NCI-H1105 (cell line): ENCODE measurements at places on chromosomes 5 and 9.

DNA sequence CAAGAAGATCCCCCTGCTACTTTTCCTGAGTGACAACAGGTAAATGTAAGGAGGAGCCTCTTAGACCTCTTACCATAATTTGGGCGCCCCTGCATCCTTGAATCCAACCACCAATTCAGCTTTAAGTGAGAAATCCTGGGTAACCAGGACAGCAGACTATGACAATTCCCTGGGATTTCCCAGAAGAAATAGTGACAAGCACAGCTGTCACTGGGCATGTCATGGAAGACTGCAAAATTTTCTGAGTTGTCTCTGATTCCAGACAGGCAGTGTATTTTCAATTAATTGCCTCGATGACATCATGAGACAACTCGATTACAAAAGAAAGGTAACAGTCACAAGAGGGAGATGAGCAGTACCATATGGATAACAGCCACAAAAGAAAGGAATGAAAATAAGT is 256.9 kb downstream of the BNC2 start:
- DNase-seq: no peak

DNA sequence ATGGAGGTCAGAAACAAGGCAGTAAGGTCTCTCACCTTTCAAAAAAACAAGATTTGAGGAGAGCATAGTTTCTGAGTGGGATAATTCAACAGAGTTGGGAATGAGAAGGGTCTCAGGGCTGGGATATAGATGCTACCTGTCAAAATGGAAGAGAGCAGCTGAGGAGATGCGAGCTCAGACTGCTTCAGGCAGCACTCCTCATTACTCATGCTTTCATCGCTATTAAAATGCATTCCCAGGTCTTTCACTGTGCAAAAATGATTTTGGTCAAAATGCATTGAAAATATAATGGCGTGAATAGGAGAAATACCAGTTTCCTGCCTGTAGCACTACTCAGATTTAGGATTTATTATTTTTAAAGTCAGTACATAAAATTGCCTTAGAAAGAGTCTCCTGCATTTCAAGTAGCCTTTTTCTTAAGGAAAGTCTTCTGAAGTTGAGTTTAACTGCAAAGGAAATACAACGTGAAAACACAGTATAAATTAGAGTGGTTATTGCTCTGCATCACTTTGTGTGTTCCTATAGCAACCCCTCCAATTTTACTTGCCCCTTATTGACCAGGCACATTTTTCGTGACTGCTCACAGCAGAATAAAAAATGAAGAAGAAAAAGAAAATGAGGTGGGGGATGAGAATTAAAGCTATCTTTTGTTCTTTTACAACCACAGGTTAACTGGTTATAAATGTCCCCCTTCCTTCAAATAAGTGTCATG is 724.8 kb upstream of the SEMA6A start:
- DNase-seq: no peak

GRCh38 chr5:133403741-133404364 is 208.5 kb downstream of the FSTL4 start:
- DNase-seq: no peak

DNA sequence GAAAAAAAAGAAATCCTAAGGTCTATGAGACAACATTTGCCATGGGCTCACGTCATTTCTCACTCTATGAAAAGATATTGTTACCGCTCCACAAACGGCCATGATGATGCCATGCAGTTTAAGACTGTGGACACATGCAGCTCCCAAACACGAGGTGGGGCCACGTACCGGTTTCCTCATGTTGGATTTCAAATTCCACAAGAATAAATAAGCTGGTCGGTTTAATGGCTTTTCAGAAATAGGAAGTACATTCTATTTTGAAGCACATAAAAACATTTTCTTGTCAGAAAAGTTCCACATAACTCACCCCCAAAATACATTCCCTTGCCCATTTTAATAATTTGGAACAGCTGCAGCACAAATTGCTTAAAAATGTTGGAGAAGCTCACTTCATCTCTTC is 130.6 kb downstream of the MYO10 start:
- DNase-seq: no peak

- no peak for DNase-seq
Measured at GRCh38 chr5:146690880-146691355, 174.9 kb upstream of the GPR151 start.

- DNase-seq: no peak
Measured at GRCh38 chr5:54173251-54173650, 137.1 kb downstream of the ARL15 start.

DNA sequence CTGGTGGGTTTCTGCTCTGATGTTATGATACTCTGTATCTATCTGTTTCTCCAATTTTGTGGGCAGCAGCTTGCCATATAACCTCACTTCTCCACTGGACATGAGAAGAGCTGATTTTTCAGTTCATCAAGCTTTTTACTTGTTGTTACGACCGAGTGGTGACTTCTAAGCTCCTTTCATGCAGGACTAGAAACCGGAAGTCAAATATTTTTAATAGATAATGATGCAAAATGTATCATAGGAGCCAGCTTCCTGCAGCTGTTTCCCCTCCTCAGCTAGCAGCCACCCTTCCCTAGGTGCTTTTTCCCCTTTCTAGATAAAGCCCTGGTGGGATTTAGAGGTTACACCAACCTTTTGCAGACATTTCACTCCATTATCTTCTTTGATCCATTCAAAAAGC is 17.0 kb upstream of the ADAM19 start:
- DNase-seq: no peak

DNA sequence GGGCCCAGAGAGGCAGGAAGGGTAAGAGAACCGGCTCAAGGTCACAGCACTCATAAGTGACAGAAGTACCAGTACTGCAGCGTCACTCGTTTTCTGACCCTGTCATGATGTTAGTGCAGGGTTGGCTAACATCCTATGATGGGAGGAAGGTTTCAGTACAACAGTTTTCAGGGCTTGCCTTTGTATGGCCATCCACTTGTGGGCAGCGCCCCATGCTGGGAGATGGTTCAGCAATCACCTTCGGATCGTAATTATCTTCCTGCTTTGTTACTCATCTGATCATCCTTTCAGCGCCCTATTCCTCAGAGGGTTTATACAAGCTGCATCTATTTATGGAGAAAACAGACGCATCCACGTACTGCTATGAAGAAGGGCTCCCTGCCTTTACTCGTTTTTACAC is 2.4 kb downstream of the MAP1B start:
- DNase-seq: no peak

DNA sequence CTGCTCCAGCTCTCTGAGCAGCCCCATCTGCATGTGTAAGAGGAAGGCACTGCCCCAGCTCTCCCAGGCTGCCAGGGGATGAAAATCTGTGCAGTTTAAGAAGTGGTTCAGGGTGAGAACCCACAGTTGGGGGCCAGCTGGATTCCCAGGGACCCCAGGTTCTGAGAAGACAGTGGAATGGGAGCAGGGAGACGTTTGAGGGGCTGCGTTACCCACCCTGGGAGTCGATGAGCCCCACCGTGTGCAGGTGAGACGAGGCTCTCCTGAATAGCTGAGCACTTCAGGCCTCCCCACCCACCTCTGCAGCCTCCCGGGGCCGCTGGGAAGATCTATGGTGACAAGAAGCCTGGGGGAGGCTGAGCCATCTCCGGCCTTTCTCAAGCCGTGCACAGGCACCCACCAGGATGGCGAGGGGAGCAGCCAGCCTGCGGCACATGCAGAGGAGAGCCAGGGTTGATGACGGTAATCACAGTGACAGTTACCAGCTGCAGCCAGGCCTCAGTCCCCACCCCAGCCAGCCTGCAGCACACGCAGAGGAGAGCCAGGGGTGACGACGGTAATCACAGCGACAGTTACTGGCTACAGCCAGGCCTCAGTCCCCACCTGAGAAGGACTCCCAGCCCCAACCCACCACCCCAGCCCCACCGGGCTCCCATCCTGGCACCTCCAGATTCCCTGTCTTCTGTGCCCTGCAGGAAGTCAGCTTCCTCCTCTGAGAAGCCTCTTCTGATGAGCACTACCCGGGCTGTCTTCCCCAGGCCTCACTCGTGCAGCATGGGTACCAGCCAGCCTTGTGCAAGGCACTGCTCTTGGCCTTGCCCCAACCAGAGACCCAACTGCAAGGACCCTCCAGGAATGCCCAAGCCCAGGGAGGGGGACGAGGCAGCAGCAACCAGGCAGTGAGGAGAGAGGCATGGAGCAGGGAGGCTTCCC is 150.8 kb upstream of the PPP1R26 start:
- no peak for DNase-seq

GRCh38 chr9:25308549-25308948 is 369.7 kb downstream of the TUSC1 start:
- DNase-seq: no peak

DNA sequence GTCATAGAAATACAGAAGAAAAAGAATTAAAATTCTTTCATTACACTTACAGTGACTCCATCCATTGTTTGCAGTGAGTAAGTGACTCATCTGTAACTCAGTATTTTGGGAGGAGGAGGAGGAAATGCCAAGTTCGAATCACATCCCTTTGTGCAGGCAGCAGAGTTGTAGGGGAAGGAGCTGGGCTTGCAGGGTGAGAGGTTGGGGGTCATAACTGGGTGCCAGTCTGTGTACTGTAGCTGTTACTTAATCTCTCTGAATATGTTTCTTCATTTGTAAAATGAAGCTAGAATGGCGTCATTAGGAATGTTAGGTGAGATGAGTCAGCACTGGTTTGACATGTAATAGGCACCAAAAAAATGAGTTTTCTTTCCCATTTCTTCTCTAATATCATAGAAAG is 235.7 kb upstream of the ADAMTSL1 start:
- DNase-seq: no peak

DNA sequence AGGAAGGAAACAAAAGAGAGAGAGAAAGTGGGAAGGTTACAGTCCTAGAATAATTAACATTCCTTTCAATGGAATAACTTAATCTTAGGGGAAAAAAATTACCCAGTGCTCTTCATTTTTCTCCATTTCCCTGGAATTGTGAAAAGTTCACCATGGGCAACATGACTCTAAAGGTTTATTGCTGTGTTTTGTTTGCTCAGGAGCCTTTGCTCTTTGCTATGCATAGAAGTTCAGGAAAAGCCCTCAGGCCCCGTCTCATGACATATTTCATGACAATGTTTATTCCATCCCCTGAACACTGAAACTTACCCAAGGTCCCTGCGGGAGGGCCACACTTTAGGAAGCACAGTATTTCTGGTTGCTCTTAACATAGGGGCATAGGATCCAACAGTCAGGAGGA is 9.8 kb upstream of the CTSL start:
- DNase-seq: no peak

DNA sequence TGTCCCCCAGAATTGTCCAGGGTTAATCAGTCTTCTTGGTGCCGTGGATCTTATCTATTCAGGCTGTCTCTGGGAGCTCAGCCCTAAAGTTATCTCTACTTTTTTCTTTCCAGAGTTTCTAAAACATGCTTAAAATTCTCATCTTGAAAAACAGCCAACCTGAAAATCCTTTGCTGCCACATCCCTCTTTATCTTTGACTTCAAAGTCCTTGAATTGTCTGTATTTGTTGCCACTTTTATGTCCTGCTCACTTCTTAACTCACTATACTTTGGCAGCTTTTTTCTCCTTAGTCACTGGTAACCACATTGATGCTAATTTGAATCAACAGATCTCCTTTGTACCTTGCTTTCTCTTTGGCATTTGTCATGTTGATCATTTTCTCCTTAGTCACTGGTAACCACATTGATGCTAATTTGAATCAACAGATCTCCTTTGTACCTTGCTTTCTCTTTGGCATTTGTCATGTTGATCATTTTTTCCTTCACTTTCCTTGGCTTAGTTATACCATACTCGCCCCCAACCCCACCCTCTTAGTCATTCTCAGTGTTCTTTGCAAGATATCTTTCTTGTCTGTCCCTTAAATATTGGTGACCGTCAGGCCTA is 8.5 kb downstream of the DMXL1 start:
- DNase-seq: no peak

DNA sequence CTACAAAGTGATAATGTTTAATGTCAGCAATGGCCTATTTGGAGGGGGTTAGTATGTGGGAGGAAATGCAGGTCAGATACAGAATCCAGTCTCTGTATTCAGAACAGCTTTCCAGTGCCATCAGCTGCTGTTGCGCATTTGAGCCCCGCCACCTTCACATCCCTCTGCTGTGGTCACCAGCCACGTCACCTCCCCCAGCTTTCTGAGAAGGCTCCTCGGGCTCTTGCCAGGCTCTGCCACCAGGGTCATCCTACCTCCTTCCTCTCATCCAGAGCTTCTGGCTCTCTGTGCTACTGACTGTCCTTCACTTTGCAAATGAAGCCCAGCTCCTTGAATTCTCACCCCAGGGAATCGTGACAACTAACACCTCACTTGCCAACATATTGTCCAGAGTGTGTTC is 138.8 kb downstream of the PIK3R1 start:
- DNase-seq: no peak

DNA sequence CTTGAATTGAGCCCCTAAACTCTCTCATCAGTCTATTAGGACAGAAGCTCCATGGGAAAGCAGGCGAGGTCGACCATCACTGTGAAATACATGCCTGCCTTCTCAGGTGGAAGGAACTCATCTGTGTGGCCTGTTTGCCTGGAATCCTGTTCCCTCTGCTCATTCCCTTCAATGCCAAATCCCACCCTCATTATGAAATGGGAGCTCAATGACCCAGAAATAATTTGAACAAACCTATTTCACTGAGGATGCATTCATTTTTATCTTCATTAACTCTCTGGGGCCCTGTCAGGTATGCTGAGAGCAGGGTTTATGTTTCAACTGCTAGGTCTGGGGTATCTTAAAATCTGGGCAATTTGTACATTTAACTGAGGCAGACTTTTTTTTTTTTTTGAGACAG is 142.2 kb downstream of the MED27 start:
- DNase-seq: no peak

GRCh38 chr9:121556580-121556979 is 56.9 kb upstream of the GGTA1 start:
- DNase-seq: no peak

GRCh38 chr9:75108571-75108970 is 20.3 kb downstream of the OSTF1 start:
- DNase-seq: no peak

- DNase-seq: no peak
Measured at GRCh38 chr9:36136894-36137391, 410 bp downstream of the GLIPR2 start.

- DNase-seq: no peak
Measured at GRCh38 chr5:160230686-160231527, 1.6 kb downstream of the FABP6 start.

DNA sequence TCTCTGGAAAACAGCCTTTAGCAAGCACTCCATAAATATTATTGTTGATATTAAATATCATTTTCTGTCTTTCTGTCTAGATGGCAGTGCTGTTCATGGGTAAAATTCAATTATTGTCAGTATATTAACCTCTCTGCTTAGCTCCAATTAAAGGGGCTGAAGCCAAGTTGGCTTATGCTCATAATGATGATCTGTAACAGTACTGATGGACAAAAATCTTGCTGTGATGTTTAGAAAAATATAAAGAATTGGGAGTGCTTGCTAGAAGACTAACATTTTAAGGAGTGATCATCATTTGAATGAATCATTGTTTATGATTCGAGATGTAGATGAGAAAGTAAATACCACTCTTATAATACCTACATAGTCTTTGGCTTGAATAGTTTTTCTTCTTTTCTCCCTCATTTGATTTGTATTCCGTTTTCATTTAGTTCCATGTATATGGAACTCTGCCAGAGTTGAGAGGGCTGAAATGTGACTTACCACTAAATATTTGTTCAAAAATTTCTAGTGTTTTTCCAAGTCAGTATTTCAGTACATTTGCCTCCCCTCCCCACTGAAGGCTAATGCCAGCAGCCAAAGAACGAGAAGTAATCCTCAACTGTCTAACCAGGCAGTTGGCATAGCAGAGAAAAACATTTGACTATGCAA is 538.3 kb downstream of the CSNK1G3 start:
- no peak for DNase-seq
